ENCODE measurements at places on chromosomes 5 and 9.

- DNase-seq: no peak
These were observed 266.1 kb downstream of the GRIA1 start for GRCh38 chr5:153756540-153756939.

DNA sequence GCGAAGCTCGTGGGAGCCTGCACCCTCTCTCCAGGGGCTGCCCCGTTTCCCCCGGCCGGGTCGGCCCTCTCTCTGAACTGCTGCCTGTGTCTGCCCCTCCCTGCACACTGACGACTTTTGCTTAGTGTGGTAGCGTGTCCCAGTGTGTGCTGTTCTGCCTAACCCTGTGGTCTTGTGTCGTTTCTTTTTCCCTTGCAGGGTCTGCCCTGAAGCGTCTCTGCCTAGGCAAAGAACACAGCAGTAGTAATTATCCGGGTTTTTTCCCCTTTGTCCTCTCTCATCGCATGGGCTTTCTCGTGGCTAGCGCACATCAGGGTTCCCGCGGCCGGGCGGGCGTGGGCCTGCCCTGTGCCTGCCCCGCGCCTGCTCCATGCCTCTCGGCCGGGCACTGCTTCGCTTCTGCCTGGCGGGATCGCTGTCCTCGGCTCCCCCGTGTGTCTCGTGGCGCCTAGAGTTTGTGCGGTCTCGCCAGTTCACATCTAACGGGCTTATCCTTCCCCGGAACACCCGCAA, 122.7 kb downstream of the WNK2 start:
- no peak for DNase-seq

- DNase-seq: no peak
These were observed 172.5 kb upstream of the GLRA1 start for GRCh38 chr5:152097128-152097527.

GRCh38 chr5:56791396-56791795, 24.0 kb upstream of the MAP3K1 start:
- no peak for DNase-seq

DNA sequence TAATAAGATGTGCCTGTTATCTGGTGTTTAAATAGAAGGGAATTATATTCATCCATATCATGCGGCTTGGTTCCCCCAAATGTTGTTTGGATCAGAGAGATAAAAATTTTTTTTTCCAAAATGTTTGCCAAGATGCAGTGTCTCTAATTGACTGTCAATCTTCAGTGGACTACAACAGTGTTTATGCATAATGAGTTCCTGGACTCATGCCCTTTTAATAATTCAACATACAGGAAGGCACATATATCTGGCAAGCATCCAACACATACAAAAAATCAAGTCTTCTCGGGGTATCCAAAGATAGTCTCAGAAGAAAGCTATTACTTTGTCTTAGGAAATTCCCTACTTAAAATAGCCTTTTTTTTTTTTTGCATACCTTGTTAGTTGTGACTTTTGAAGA, 1534.7 kb downstream of the EFNA5 start:
- DNase-seq: no peak

GRCh38 chr9:92760070-92760469, 4.6 kb downstream of the BICD2 start:
- DNase-seq: no peak

- no peak for DNase-seq
These were observed 185.3 kb downstream of the AUH start for GRCh38 chr9:91176426-91176825.

DNA sequence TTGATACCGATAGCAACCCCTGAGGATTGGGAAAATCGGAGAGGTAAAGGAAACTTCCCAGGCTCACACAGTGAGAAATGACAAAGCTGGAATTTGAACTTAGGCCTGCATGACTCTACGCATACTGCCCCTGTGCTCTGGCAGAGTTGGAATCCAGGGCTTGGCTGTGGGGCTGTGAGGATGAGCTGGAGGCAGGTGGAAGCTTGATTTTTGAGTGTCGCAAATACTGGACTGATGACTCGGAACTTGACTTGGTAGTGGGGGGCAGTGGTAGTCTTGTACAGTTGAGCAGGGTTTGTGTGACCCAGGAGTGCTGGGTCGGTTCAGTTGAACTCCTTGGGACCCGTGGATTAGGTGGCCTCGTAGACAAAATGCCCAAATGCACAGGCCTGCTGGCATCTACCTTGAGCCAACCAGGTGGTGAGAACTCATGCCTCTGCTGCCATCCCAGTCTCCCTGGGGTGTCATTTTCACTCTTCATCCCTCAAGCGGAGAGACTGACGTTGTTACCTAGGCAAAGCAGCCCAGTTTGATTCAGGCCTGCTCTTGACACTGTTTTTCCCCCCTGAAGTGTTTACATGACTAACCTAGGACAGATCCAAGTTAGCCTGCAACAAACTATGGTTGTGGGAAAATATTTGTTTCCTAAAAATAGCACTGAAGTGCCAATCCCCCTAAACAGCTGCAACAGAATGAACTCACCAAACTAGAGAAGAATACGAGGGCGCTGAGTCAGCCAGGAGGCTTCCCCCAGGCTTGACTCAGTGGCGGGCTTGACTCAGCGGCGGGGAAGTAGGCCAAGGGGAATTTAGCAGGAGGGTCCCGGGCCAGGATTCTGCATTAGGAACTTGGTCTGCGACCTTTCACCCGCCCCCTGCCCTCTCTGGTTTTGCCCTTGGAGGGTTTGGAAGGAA, 45.7 kb upstream of the ORM1 start:
- DNase-seq: no peak

- DNase-seq: no peak
These were observed 680 bp upstream of the RFK start for GRCh38 chr9:76394960-76395252.

DNA sequence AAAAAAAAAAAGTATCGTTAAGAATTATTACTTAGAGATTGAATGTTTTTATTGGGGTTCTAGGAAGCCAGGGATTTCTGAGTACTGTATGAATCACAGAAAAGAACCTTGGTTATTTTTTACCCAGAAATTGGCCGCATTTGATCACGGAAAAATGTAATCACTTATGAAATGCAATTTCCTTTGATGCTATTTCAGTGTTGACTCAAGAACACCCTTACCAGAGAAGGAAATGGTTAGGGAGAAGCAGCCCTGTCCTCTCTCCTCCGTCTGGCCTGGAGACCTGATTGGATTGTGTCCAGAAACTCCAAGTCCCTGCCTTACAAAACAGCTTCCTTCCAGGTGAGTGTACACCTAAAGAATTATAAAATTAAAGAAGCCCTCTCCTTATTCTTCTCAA, 116.7 kb downstream of the MED10 start:
- DNase-seq: no peak

DNA sequence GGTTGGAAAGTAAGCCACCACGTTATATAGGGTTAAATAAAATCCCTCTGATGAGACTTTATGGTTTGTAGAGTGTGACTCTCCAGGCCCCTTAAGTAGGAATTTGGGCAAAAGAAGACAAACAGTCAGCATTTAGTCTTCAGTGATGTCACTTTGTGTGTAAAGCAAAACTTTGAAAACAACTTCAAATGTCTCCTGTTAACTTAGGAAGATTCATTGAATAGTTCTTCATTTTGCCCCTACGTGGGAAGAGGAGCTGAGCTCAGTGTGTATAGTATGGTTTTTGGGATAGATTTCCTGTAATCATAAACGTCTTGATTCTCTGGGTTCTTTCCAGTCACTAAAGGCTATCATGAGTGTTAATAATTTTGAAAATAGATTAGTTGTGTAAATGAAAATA, 101.3 kb downstream of the GADD45G start:
- no peak for DNase-seq

DNA sequence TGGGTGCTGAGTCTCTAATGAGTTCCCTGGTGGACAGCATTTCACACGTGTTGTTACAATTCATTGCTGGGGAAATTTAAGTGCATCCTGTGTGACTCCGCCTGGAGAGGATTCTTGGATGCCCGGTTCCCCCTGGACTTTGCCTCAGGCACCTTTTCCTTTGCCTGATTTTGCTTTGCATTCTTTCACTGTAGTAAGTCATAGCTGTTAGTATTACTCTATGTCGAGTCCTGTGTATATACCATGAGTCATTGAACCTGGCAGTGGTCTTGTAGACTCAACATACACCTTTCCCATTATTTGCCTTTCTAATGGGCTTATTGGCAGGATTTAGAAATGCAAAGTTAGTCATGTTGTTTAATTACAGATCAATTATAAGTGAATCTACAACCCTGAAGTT, 81.9 kb upstream of the DHFR start:
- no peak for DNase-seq

DNA sequence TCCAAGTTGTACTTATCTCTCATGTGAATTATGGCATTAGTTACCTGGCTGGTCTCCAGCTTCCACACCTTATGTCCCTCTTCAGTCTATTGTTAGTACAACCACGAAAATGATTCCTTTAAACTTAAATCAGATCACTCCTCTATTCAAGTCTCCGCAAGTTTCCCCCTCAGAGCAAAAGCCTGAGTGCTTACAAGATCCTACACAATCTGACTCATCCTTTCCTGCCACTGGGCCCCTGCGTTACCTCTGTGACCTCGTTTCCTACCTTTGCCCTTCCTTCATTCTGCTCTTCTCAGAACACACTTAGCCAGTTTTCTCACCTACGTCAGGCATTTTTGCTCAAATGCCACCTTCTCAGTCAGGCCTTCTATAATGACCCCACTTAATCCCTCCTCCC, 45.1 kb upstream of the GLIS3 start:
- DNase-seq: no peak

- DNase-seq: no peak
These were observed 7.2 kb downstream of the ENTPD8 start for GRCh38 chr9:137433916-137434431.

GRCh38 chr9:77747163-77747562, 99.0 kb upstream of the GNA14 start:
- no peak for DNase-seq

DNA sequence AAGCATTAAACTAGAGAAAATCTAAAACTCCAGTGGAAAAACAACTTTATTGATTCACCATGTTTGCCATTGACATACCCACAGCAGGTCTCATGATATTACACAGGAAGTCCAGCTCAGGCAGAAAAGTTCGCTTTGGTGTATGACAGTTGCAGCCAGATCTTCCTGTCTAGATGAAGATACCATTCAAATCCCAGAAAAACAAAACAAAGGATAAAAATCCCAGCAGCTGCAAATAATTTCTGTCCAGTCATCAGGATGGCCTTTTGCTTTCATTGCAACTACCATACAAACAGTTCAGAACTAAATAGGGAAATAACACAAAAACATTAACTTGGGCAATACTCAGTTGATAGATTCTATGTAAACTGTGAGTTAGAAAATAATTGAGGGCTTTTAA, 136.0 kb upstream of the NREP start:
- no peak for DNase-seq

DNA sequence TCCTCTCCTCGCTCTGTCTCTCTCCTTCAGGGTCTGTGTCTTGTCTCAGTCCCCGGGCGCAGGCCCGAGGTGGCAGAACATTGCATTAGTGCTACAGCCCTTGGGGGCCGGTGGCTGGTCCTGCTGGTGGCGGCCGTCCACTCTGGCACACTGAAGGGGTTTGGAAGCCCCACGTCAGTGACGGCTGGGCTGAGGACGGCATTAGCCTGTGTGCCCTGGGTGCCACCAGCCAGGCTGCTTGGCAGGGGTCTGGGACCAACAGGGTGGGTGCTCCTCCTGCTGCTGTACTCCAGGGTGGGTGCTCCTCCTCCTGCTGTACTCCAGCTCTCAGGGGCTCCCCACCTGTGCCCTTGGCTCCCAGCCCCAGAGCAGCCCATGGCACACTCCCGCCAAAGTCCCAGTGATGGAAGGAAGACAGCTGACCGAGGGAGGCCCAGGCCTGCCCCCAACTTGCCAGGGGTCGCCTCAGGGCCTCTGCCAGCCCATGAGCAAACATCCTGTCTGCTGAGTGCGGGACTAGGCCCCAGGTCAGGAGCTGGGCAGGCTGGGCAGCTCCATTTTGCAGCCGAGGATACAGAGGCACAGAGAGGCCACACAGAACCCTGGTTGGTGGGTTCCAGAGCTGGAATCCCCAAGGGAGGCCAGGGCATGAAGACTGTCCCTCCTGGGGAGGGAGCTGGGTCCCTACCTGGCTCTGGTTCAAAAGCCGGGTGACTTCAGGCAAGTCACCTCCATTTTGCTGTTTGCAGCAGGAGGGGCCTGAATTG, 27.3 kb downstream of the SARDH start:
- no peak for DNase-seq
